ENCODE measurements at places on chromosomes 5 and 9.

DNA sequence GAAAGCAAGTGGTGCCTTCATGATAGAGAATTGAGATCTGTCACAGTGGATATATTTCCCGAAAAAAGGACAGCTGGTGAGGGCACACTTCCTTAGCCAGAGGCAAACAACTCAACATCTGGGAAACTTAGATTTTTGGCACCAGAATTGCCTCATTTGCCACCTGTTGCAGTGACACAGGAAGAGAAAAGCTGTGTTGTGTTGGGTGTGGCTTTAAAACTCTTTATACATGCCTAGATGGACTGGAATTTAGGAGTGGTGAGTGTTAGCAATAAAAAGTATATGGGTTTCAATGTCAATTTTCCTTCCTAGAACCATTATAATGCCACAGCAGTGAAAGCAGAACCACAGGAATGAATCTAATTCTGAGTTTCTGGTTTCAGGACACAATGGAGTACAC lies 62.6 kb upstream of the CEMIP2 start:
- no peak for DNase-seq

- no peak for DNase-seq
Measured at GRCh38 chr9:125433461-125434011, 171.9 kb downstream of the GAPVD1 start.

DNA sequence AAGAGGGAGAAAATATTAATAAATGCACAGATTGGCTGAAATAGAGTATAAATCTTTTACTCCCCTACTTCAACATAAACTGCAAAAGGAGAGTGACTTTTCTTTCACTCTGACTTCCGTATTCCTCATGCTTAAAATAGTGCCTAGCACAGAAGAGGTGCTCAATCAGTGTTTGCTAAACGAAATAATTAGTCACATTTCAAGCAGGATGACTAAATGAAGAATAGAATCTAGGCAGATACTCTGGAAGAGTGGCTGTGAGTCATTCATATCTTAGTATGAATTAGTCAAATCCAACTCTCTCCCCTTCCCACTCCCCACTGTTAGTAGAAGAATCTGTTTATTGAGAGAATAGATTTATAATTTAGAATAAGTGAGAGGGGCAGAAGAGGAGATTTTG lies 4.8 kb downstream of the CD274 start:
- DNase-seq: no peak

- DNase-seq: no peak
Measured at GRCh38 chr5:135660826-135661575, 82.2 kb upstream of the CXCL14 start.

GRCh38 chr9:70983723-70984295 lies 137.6 kb downstream of the TRPM3 start:
- DNase-seq: no peak

- DNase-seq: no peak
Measured at GRCh38 chr9:127505396-127506116, 54.2 kb downstream of the LRSAM1 start.

All from cortex of kidney (tissue), 1 donor.